ENCODE measurements at places on chromosomes 12 and 14.
A peak's percentile ranks its signal among the peaks of the same experiment; 100 is the strongest.

- no peak for DNase-seq
Measured at GRCh38 chr14:31303654-31304053, 96.1 kb upstream of the HECTD1 start.

DNA sequence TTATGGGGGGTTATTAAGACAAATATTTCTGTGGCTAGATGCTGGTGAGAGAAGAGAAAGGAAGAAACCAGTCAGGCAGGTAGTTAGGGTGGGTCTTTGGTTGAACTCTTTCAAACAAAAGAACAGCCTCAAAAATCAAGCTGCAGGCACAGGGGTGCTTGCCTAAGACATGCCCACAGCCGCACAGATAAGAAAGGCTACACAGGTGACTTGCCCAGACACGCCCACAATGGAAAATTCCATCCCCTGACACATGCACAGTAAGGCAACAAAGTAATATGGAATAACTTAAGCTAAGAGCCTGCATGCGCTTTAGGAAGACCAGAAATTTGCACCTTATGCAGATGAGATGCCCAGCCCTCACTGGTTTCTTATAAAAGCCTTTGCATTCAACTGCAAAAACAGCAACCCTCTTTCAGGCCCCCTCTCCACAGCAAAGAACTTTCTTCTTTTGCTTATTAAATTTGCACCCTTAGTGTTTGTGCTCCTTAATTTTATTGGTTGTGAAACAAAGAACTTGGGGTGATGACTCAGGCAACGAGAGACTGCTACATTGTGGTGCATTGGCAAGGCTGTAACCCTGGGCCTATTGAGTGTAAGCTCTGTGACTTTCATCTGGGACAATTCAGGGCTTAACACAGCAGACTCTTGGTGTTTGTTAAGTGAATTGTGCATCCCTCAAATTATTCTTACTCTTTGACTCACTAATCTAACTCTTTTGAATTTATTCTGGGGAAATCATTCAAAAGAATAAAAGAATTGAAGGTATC is 149.4 kb downstream of the RPAP3 start:
- no peak for DNase-seq

DNA sequence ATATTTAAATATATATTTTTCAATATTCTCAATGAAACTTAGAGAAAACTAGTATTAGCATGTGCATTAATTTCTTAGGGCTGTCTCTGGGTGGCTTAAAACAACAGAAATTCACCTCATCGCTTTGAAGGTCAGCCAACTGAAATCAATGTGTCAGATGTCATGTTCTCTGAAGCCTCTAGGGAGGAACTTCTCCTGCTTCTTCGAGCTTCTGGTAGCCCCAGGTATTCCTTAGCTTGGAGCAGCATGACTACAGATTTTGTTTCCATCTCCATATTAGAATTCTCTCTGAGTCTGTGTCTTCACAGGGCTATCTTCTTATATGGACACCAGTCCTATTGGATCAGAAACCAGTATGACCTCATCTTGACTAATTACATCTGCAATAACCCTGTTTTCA is 221.5 kb downstream of the PDZRN4 start:
- no peak for DNase-seq

DNA sequence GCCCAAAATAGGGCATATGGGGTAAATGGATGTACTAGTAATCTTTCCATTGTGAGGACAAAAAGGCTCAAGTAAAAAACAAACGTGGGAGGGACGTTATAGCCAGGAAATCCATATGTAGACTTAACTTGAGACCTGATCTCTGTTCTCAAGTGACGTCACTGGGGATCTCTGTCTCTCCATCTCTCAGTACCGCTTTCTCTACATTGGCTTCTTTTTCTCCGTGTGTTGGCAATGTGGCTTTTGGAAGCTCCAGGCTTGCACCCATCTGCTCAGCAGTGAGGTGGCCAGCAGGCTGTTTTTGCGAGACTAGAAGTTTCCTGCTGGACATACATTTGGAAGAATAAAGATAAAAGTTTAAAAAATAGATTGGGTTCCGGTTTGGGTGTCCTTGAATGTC is 66.0 kb upstream of the NRXN3 start:
- no peak for DNase-seq

GRCh38 chr14:20413744-20414082 is 412 bp upstream of the TEP1 start:
- DNase-seq = peak; percentile 25

DNA sequence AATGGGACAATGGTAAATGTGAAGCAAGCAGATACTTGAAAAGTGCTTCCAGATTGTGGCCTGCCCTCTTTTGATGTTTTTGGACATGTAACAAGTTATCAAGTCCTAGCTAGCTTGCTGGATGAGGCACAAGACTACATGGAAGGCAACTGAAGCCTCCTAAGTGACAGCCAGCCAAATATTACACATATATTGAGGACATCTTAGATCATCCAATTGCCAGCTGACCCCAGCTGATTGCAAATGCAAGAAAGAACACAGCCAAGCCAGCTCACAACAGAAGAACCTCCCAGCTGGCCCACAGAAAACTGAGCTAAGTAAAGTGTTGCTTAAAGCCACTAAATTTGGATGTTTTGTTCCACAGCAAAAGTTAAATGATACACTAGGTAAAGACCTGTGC is 156.9 kb downstream of the SRGAP1 start:
- no peak for DNase-seq

- no peak for DNase-seq
Measured at GRCh38 chr14:104229534-104230055, 91.2 kb downstream of the KIF26A start.

- no peak for DNase-seq
Measured at GRCh38 chr14:91867316-91867988, at the start of gene TC2N. TSS of gene TC2N (minus strand) at chr14:91867536. CDS start at chr14:91813769, 53,767 bp downstream.

Measured in umbilical cord (tissue), 2 donors.